ENCODE measurements at places on chromosomes 1 and 21.

- DNase-seq, result no peak
Observed at GRCh38 chr1:233629305-233629935, 15.5 kb downstream of the KCNK1 start.

- no peak for DNase-seq
Observed at GRCh38 chr21:26448751-26449150, 124.3 kb downstream of the CYYR1 start.

GRCh38 chr1:172638885-172639831, 19.7 kb upstream of the FASLG start:
- no peak for DNase-seq

- DNase-seq, result no peak
Observed at GRCh38 chr1:60063561-60063960, 10.0 kb downstream of the C1orf87 start.

GRCh38 chr21:41678924-41679318, 87.9 kb downstream of the RIPK4 start:
- DNase-seq, result peak; percentile 88

DNA sequence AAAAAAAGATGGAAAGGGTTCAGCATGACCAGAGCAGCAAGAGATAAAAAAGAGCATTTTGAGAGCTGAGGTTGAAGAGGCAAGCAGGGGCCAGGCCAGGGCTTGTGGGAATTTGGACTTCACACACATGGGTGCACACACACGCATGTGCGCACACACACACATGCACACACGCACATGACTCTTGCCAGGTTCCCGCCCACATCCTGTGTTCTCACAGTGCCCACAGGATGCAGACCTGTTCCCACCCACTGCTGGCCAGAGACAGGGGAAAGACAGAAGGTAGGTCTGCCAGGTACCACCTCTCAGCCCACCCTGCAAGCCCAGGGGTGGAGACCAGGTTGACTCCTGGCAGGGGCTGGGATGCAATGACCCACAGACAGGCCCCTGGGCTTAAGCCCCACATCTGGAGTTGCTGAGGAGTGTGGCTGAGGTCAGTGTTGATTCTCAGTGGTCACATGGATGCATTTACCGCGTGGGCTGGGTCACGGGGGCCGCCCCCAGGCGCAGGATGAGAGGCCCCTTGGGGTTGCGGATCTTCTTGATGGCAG, 4.4 kb downstream of the COL16A1 start:
- DNase-seq, result no peak

GRCh38 chr1:155960081-155960745, 18.1 kb downstream of the ARHGEF2 start:
- DNase-seq, result no peak

DNA sequence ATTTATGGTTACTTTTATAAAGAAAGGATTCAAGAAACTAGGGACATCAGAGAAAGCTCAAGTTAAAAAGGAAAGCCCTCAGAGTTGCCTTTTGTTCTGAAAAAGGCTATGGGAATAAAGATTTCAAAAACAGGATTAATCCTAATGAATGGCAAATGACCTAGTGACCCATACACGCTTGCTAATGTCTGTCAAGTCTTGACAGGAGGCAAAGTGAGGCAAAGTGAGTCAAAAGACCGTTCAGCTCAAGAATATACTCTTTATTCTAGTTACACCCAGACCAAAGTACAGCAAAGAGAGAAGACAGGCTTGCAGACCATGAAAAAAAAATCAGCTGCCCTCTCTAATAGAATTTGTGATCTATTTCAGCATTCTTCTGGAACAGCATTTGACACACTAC, 3.5 kb downstream of the ZNF436 start:
- DNase-seq, result no peak

- no peak for DNase-seq
Observed at GRCh38 chr1:52635321-52636089, 2.5 kb downstream of the SHISAL2A start.

- no peak for DNase-seq
Observed at GRCh38 chr21:44778499-44778911, 23.1 kb downstream of the UBE2G2 start.

- DNase-seq, result no peak
Observed at GRCh38 chr1:151756291-151756690, 7.0 kb downstream of the MRPL9 start.

DNA sequence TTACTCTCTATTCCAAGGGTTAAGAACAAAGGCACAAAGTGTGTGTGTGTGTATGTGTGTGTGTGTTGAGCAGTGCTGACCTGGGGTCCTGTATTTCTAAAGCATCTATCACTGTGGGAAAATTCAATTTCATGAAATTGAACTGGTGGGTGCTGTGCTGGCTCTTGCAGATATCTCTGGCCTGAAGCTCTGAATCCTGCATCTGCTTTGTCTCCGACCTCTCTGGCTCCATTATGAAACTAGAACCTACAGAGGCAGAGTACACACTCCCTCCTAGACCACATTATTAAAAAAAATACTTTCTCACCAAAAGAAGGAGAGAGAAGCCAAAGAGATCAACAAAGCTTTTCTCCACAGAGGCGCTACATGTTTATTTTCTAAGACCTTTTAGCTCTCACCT, 88.4 kb upstream of the PDE4B start:
- no peak for DNase-seq

GRCh38 chr1:107862064-107862463, 102.9 kb downstream of the VAV3 start:
- DNase-seq, result no peak

- no peak for DNase-seq
Observed at GRCh38 chr1:165116171-165116570, 240.3 kb downstream of the LMX1A start.

DNA sequence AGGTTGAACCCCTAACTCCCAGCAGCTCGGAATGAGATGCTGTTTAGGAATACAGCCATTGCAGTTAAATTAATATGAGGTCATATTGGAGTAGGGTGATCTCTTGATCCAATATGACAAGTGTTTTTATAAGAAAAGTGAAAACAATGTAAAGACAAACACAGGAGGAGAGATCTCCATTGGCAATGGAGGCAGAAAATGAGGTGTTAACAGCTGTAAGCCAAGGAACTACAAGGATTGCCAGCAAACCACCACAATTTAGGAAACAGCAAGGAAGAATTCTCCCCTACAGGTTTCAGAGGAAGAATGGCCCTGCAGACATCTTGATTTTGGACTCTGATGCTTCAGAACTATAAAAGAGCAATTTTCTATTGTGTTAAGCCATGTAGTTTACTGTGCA, 774.3 kb downstream of the MRPL39 start:
- DNase-seq, result no peak

DNA sequence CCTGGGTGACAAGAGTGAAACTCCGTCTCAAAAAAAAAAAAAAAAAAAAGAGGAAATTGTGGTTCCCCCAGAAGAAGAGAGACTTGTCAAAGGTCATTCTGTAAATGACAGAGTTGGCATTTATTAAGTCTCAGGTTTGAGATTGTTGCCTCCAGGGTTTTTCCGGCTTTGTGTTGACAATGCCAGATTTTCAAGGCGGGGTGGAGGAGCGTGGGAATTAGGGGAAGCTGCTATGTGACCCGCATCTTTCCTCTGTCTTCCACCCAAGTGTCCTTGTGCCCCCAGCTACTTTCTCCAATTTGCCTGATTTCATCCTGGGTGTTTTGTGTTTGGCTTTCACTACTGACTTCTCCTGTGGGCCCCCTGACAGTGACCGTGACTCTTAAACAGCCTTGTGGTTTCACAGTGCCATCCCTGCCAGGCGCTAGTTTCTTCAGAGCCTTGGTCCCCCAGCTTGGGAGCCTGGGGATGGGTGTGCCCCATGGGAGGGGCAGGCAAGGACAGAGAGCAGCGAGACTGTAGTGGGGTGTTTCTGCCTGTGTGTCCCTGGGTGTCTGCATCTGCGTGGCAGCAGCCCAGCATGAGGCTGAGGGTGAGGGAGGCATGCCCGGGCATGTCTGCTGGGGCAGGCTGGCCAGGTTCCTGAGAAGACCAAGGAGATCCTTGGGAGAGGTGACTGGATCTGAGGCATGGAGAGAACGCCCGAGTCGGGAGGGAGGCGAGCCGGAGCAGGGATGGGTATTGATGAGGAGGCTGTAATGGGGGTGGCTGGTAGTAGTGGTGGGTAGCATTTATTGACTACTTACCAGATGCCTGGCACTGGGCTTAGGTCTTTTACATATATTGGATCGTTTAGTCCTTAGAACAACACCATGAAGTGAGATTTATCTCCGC, 46.3 kb downstream of the IER5 start:
- DNase-seq, result no peak

DNA sequence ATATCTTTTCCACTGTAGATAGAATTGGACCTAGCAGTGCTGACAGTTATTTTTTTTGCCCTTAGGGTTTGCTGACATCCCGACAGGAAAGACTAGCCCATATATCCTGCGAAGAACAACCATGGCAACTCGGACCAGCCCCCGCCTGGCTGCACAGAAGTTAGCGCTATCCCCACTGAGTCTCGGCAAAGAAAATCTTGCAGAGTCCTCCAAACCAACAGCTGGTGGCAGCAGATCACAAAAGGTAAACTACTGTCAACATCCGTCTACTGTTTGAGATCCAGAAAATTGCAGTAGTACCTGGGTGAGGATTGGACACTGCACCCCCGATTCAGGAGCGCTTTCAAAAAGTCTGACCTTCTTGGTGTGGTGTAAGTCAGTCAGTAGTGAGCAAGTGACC, 55.8 kb downstream of the CENPF start:
- no peak for DNase-seq

- no peak for DNase-seq
Observed at GRCh38 chr1:181651276-181651675, 168.0 kb downstream of the CACNA1E start.

DNA sequence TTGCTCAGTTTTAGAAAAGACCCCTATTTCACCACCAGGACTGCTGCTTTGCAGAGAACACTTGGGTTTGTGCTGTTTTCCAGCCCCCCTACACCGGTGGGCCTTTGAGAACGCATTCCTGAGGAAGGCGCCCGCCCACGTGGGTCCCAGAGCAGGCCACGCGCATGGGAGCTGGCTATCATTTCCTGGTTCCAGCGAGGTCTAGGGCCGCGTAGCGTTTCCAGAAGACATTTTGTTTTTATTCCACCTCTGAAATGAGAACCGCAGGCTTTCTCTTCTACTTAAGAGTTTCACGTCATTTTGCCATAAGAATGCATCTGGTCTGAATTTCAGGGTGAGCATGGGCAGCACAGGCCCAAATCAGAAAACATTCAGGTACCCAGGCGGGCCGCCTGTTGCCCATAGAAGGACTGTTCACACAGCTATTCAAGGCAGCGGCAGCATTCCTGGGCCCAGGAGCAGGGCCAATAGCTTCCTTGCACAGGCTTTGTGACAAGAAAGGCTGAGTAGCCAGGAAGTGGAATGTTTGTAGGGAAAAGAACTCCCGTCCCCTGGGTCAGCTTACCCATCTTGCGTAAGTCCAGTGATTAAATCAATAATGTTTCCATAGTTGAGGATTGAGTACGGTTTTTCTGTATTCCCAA, 1.4 kb upstream of the KLHL21 start:
- DNase-seq, result no peak

- peak; percentile 43 for DNase-seq
Observed at GRCh38 chr21:31198575-31198974, 145.5 kb downstream of the TIAM1 start.

GRCh38 chr1:201531551-201532425, 7.1 kb upstream of the NAV1 start:
- DNase-seq, result no peak

DNA sequence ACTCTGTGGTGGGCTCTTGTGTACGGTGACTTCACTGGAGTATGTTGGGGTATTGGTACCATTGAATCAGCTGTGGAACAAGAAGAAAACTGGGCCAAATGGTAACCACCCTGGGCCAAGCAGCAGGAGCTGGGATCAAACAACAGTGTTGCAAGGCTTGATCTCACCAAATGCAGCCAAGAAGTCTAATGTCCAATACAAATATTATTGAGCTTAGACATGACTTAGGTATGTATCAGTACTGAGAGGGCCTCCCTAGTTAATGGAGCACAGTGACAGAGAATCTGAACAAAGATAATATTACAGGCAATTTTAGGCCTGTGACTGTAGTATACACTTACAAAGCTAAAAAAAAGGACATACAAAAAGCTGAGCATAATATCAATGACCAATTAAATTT, 604.8 kb downstream of the PLA2G4A start:
- DNase-seq, result no peak

GRCh38 chr21:45076245-45076711, 1.9 kb downstream of the ADARB1 start:
- DNase-seq, result no peak

DNA sequence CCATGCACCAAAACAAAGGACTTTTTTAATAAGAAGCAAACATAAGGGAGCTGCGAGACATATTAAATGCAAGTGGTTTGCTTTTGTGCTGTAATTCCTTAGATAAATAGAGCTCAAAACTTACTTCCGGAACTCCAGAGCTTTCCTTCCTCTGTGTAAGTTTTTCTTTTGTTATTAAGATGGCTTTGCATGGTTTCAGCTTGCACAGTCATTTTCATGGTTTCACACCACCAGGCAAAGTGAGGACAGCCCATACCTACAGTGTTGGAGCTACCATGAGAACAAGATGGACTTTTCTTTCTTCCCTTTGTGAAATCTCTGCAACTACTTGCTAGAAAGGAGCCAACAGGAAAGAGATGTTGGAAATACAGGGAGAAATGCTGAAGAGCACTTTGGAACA, 368.0 kb downstream of the SETD4 start:
- no peak for DNase-seq

DNA sequence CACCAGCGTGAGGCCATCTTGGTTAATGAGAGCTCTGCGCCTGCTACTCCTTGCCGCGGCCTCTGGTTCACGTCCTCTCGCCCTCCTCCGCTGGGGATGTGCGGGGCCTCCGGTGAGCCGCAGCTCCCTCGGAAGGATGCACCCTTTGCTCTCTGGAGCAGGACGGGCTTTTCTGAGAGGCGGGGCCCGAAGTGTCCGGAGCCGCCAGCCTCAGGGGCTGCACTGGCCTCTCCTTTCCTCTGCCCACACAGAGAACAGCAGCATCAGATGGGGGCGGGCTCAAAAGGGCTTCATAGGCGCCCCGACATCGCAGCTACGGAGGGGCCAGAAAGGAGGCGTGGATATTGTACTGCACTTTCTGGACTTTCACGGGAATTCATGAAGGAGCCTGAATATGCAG, 284.7 kb downstream of the CAMTA1 start:
- DNase-seq, result no peak

GRCh38 chr1:11519629-11520031, 40.7 kb downstream of the DISP3 start:
- DNase-seq, result no peak

GRCh38 chr21:29477941-29478340, 179.2 kb downstream of the BACH1 start:
- DNase-seq, result no peak

- no peak for DNase-seq
Observed at GRCh38 chr1:195345149-195345548, 1263.1 kb downstream of the KCNT2 start.

DNA sequence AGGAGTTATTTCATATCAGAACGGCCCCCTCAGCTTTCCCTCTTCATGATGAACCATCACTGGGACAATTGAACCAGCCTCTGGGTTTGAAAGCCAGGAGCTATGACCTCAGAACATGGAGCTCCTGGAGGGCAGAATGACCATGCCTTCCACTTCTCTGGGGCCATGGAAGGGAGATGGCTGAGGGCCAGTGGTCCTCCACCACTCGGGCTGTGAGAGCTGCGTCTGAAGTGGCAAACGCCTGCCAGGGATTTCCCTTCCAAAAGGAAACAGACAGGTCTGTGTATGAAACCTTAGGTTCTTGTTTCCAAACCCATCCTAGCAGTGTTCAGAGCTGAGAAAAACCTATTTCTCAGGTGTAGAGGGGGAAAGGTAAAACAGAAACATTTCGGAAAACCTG, 22.5 kb downstream of the PKP1 start:
- no peak for DNase-seq

Measured in NCI-H1436 (cell line).